ENCODE measurements at places on chromosomes 12 and 14.

GRCh38 chr12:53643232-53643979 lies 17.2 kb upstream of the ATF7 start:
- no peak for DNase-seq

DNA sequence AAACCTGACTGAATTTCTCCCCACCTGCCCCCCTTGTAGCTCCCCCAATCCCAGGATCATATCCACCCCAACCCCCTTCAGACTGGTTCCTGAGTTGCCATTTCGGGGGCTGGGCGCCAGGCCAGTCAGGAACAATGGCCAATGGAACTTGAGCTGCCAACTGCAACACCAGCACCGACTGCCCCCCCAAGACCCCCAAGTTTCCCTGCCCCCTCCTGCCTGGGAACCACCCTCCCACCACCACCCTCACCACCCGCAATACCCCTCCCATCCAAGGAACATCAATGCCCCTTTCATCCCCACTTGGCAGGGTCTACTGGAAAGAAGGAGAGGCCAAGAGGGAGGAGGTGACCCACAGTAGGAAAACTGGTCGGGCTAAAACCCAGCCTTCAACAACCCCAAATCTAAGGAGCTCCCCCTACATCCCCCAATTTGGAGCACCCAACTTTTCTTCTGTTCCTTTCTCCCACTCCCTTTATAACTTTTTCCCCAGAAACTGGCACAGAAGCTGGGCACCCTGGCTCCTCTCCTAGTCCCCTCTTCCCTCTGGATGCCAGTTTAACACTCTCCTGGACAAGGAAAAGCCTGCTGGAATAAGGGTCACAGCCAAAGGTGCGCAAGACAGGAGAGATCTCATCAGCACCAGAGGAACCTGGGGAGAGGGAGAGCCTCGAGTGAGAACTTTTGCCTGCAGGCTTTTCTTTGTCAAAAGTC lies 1.6 kb upstream of the NDRG2 start:
- no peak for DNase-seq

- no peak for DNase-seq
Observed at GRCh38 chr14:98114946-98115345, 1157.1 kb downstream of the BCL11B start.

- DNase-seq = no peak
Observed at GRCh38 chr12:118377021-118377883, 897 bp downstream of the SUDS3 start.

- no peak for DNase-seq
Observed at GRCh38 chr12:114340231-114340630, 65.7 kb downstream of the TBX5 start.

DNA sequence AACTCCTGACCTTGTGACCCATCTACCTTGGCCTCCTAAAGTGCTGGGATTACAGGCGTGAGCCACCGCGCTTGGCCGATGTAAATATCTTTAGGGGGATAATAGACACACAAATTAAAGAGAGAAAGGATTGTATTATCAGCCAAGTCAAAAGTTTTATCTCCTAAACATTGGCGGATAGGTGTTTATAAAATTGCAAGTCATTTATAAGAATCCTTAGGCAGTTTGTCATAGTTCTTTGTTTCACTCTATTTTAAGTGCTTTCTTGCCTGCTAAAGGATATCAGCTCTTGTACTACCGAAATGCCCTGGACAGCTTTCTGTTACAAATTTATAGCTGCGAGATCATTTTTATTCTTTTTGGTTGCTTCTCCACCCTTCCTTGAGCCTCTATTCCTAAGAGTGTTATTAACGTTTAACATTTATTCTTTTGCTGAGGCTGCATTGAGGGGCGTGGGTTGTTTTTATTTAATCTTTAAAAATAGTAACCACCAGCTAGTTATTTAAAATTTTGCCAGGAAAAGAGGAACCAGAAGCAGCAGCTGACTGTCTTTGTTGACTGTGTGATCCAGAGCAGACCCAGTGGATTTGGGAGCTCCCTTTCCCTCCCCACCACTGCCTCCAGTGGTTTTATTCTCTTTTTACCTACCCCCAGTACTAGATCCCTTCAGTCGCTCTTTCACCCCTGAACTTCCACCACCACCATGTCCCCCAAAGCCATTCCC lies 106.4 kb downstream of the DIP2B start:
- DNase-seq = no peak

- DNase-seq = no peak
Observed at GRCh38 chr12:82089369-82090121, 268.6 kb downstream of the CCDC59 start.

- no peak for DNase-seq
Observed at GRCh38 chr12:109920261-109920780, 20.2 kb downstream of the TCHP start.

DNA sequence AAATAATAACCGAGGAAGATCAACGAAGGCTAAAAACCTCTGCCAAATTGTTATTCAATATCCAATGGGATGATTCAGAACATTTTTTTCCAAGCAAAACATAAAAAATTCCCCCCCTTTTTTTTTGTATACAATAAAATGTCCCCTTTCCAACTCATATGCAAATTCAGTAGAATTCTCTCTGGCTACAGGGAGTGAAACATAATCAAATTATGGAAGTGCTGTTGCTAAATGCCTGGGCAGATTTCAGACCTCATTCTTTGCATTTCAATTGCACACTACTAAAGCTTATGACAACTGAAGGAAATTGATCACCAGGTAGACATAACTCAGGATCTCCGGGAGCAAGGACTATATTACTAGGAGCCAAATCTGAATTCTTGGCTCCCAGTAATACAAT lies 51.0 kb downstream of the LMNTD1 start:
- no peak for DNase-seq

DNA sequence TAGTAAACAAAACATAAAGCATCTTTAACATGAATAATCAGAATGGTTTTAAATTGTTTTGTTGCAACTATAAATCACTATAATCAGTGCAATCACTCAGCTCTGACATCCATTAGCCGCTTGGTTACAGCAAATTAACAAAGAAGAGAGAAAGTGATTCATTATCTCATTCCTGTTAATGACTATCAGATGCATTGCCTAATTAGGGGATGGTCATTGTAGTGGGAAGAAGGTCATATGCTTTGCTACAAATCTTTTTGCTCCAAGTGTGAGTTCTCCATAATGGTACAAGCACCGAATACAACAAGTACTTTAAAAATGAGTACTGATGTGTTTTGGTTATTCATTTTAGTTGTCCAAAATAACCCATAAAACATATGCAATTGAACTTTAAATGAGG lies 272.0 kb downstream of the AKAP6 start:
- DNase-seq = no peak

GRCh38 chr12:113528606-113529293 lies 57.1 kb upstream of the LHX5 start:
- DNase-seq = no peak

DNA sequence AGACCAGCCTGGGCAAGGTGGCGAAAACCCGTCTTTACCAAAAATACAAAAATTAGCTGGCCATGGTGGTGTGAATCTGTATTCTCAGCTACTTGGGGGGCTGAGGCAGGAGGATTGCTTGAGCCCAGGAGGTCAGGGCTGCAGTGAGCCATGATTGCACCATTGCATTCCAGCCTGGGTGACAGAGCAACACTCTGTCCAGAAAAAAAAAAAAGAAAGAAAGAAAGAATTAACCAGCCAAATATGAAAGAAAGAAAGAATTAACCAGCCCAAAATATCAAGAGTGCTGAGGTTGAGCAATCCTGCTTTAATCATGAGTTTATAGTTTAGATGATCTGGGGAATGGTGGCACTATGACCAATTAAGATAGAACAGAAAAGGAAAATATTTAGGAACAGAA lies 3.5 kb upstream of the ACTN1 start:
- DNase-seq = no peak

DNA sequence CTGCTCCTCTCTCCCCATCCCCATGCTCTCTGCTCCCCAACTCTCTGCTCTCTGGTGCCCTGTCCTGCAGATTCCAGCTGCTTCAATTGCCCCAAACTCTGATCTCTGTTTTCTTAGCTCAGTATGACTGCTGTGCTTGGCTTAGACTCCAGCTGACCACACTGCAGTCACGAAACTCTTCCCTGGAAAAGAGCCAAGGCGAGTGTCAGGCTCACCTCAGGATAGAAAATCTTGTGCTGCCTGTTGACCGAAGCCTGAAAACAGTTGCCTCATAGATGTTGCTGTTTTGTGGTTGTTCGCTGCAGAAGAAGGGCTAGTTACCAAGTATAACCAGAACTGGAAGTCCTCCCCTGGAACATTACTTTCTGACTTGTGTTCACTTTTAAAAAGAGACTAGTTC lies 6.7 kb upstream of the STON2 start:
- no peak for DNase-seq

- DNase-seq = no peak
Observed at GRCh38 chr12:57369202-57369601, 61.6 kb downstream of the R3HDM2 start.

DNA sequence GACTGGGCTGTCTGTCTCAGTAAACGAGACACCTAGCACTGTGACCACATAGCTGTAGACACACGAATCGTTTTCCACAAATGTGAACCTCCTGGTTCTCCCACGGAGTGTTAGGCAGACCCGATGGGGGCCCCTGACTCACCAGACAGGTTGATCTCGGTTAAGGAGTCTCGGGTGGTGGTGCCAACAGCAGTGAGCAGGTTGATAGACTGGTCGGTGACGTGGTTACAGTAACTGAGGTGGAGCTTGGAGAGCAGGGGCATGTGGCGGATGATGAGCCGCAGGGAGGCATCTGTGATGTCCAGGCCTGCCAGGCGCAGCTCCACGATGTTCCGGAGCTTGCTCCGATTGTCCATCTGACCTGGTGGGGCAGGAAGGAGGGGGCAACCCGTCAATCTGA lies 39.8 kb downstream of the RNF34 start:
- no peak for DNase-seq

- DNase-seq = no peak
Observed at GRCh38 chr12:30794591-30795409, 40.0 kb upstream of the CAPRIN2 start.

GRCh38 chr14:21882226-21882625 lies 208.6 kb upstream of the OR4E1 start:
- no peak for DNase-seq

DNA sequence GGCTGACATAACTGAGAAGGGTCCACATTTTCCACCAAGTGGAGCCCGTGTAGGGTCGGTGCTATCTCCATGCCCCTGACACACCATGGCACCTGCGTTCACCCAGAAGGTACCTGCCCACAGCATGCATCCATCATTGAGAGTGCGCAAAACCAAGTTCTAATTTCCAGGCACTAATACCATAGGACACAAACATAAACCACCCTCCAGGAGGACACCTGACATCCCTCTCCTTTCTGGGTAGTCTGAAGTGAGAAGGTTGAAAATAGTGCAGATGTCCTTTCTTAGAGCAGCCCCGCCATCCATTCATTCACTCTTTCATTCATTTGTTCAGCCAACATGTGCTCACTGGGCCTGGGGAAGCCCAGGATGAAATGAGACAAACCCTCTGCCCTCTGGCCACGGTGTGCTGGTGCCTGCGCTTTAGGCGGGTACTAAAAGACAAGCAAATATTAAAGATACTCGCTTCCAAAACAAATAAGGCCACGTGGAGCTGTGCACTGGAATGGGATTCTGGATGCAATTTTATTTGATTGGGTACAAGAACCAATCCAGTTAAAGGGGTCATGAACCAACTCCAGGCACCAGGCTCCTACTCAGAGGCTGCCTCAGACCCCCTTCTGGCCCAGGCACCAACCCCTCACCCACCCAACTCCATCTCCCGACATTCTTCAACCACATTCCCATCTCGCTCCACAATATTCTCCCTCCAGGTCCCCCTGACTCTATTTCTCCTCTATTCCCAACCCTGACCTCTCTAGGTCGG lies 1.2 kb downstream of the TTC7B start:
- DNase-seq = no peak

DNA sequence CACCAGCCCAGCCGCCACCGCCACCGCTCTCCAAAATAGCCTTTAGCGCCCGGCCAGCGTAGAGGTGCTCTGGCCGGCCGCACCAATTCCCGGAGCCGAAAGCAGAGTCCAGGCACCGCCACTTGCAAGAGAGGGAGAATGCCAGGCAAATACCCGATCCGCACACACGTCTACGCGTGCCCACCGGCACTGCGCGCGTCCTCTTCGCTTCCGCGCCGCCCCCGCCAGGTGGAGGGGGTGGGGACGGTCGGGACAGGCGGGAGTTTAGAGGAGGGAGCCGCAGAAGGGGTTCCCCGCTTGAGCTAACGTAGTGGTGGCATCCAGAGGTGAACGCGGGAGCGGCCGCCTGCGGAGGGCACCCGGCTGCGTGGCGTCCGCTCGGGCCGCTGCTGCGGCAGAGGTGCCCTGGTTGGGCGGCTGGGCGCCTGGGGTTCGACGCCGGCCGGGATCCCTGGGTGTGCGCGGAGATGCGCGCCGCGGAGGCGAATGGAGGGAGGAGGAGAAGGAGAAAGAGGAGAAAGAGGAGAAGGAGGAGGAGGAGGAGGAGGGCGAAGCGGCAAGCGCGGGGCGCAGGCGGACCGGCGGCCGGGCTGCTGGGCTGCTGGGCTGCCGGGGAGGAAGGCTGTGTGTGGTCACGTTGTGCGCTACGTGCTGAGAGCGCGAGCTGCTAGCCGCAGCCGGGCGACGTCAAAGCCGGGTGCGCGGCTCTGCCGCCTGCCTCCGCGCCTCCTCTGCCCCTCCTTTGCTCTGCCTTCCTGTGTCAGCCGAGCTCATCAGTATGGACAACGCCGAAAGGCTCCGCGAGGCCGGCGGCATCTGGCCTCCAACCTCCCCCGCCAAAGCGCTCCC lies at the start of gene MDGA2:
Gene MDGA2, minus strand, starts transcription at position 140 of the 849 bp plus-strand sequence.
- no peak for DNase-seq

DNA sequence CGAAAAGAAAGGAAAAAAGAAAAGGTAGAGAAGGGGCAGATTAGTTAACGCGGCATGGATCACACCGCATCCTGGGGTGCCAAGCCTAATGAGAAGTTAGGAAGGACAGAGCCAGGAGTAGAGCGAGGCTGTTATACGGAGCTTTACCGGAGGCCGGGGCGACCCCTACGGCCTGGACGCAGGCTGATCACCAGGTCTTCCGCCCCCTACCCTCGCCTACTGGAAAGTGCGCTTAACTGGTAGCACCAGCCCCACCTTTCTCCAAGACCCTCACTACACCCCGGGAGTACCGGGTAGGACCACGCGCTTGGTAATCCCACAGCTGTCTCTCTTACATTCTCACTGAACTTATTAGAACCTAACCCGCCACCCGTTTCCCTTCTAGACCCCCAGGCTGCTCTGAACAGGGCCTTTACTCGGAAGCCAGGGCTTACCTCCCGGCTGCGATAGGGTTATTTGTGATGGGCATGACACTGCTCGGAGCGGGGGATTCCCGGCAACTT lies 33.8 kb downstream of the WBP11 start:
- no peak for DNase-seq

GRCh38 chr12:16611146-16611545 lies 5.2 kb upstream of the LMO3 start:
- DNase-seq = no peak

- DNase-seq = no peak
Observed at GRCh38 chr12:97941686-97942354, 479.2 kb downstream of the RMST start.
